ENCODE measurements at places on chromosomes 1 and 21.

- DNase-seq, result no peak
These were observed 187.5 kb upstream of the PLXNA2 start for GRCh38 chr1:208431721-208432120.

- no peak for DNase-seq
These were observed 47.5 kb downstream of the ROR1 start for GRCh38 chr1:63821091-63822005.

- DNase-seq, result no peak
These were observed 13.9 kb downstream of the AKR7A3 start for GRCh38 chr1:19274636-19275035.

GRCh38 chr1:39406533-39407450 lies 84.6 kb upstream of the BMP8A start:
- no peak for DNase-seq

GRCh38 chr1:167486090-167486824 lies 32.1 kb downstream of the CD247 start:
- no peak for DNase-seq

GRCh38 chr1:192061556-192061955 lies 96.7 kb upstream of the RGS18 start:
- DNase-seq, result no peak

DNA sequence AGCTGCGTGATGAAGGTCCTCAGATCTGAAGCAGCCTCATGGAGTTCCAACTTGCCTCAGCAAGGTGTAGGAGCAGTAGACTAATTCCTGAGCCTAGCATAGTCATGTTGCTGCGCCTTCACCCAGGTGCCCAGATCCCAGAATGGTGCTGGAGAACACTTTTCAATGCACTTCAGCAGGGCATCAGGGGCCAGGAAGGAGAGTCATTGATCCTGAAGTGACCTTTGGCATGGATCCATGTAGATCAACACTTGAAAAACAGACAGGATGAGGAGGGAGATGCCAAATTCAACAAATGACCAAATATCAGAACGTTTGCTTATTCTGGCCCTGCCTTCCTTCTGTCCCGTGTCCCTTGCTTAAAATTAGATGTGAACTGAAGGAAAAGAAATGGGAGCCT lies 91.9 kb downstream of the LEPR start:
- no peak for DNase-seq

- DNase-seq, result no peak
These were observed 1324.0 kb downstream of the AMY1C start for GRCh38 chr1:105073660-105074059.

DNA sequence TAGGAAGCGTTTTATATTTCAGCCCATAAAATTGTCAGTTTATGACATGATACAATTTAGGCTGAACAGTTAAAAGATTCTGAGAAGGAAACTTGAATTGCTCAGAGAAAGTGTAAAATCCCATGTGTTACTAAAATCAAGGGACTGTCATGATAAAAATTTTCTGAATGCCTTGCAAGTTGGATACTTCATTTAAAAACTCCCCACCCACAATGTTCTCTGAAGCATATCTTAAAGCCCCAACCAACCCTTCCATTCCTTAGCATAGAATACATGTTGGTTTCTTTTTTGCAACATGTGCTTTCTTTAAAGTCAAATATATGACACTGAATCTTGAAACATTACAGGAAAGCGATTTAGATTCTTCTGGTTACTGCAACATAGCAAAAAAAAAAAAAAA lies 97.4 kb downstream of the MRPL39 start:
- DNase-seq, result no peak

DNA sequence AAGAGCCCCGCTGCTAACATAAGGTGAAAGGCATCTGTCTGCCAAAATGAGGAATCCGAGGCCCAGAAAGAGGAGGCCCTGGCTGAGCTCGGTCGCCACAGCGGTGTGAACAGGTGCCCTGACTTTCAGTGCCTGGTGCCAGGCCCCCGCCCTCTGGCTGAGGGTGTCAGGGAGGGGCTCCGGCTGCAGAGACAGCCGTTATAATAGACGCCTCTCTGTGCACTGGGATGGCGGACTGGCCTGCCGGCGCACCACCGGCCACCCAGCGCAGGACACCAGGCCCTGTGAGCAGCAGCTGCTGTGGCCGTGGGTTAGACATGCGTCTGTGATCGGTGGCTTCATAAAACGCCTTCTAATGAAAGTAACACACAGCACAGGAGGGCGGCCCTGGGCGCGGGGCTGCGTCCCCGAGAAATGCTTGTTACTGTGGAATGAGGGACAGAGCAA lies 51.4 kb upstream of the ACTRT2 start:
- no peak for DNase-seq

DNA sequence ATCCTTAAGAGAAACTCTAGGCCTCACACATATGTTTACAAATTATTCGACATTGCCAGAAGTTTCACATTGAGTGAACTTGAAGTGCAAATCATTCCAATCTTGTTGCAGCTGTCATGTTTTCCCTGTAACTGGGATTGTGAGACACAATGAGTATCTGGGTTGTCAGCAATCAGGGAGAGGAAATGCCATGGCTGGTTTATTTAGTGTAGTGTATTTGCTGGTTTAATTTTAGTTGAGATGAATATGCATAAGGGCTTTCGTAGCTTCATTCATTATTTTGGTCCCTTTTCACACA lies 54.2 kb upstream of the USP1 start:
- no peak for DNase-seq

- no peak for DNase-seq
These were observed 182.5 kb upstream of the JUN start for GRCh38 chr1:58966103-58966916.

- DNase-seq, result no peak
These were observed 1095.0 kb upstream of the B3GALT2 start for GRCh38 chr1:194281376-194281775.

DNA sequence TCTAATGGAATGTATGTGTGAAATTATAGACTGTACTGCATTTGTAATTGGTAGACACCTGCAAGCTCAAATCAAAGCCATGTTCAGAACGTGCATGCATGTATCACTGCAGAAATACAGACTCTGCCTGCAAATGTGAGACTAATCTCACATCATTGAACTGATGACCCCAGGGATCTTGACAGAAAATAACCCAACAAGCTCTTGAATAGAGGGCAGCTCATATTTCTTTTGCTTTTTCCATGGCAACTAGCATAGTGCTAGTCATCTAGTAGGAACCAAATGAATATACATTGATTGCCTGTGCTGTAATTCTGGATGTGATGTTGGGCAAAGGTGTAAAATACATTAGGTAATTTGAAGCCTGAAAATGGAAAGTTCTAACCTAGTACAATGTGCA lies 62.4 kb downstream of the PTPRC start:
- DNase-seq, result peak; percentile 16

- no peak for DNase-seq
These were observed 62.1 kb downstream of the ST3GAL3 start for GRCh38 chr1:43769350-43769908.

DNA sequence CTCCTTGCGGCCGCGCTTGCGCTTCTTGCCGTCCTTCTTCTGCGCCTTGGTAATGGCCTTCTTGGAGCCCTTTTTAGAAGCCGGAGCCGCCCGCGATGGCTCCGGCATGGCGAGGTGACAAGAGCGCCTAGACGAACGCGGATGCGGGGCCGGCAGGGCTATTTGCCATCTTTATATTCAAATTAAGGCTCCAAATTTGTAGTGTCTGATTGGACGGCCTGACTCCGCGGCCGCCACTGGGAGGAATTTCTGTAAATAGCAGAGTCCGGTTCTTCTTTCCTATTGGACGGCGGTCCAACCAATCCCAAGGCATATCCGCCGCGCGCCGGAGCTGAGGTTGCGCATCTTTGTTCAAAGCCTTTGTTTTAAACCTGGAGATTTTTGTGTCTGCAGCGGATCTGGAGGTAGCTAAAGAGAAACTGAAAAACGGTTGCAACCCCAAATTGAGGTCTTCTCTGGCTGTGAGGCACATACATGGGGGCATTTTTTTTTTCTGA lies 22.6 kb upstream of the RNF187 start:
- no peak for DNase-seq

- no peak for DNase-seq
These were observed 15.8 kb upstream of the RNF223 start for GRCh38 chr1:1089731-1090423.

GRCh38 chr1:21764615-21765423 lies 18.1 kb downstream of the USP48 start:
- DNase-seq, result peak; percentile 92

DNA sequence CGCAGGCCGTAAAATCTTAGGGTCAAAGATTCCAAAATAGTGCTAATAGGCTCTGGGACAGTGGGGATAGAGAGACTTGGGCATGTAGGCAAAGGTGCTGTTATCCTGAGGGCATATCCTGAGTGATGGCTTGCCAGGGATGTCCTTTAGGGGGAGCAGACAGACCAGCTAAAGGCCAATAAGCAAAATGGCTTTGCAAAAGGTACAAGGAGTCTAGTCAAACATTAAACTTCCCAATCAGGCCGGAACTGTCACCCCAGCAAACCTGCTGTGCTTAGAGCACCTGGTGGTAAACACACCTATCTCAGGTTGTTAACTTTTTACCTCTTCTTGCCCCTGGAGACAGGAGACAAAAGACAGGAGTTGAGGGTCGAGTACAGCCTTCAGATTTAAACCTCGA lies 49.1 kb downstream of the TRABD2B start:
- no peak for DNase-seq

DNA sequence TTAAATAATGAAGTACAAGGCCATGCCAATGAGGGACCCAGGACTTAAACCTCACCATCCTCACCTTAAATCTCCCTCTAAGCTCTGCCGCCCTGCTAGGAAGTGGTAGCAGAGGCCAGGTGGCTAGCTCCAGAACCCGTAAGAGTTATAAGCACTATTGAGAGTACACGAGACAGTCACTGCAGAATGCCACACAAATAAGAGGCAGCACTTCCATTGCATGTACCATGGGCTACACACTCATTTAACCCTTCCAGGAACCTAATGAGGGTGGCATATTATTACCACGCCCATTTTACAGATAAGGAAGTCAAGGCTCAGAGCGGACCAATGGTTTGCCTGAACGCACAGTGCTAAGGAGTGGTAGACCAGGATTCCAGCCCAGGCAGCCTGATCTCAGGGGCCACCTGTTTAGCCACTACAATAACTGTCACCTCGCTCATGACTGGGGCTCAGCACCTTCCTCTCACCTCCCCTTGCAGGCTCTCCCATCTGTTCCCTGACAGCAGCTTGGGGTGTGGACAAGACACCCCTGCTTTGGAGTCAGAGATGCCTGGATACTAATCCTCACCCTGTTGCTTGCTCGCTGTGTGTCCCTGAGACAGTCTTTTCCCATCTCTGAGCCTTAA lies 54.8 kb upstream of the ID3 start:
- DNase-seq, result no peak

- no peak for DNase-seq
These were observed 45.6 kb upstream of the JAK1 start for GRCh38 chr1:65011983-65012382.

DNA sequence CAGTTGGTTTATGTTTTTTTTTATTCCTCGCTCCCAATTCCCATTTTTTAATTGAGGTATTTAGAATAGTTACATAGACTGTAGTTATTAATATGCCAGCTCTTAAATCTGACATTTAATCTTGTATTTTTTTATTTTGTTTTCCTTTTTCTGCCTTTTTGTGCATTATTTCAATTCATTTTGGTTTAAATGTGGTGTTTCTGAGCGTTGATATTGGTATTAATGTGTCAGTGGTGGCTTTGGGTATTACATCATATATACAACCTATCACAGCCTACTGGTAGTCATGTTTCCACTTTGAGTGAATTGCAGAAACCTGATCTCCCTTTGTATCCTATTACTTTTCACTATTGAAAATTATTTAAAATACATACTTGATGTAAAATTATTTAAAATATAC lies 1027.3 kb downstream of the KCNT2 start:
- no peak for DNase-seq

DNA sequence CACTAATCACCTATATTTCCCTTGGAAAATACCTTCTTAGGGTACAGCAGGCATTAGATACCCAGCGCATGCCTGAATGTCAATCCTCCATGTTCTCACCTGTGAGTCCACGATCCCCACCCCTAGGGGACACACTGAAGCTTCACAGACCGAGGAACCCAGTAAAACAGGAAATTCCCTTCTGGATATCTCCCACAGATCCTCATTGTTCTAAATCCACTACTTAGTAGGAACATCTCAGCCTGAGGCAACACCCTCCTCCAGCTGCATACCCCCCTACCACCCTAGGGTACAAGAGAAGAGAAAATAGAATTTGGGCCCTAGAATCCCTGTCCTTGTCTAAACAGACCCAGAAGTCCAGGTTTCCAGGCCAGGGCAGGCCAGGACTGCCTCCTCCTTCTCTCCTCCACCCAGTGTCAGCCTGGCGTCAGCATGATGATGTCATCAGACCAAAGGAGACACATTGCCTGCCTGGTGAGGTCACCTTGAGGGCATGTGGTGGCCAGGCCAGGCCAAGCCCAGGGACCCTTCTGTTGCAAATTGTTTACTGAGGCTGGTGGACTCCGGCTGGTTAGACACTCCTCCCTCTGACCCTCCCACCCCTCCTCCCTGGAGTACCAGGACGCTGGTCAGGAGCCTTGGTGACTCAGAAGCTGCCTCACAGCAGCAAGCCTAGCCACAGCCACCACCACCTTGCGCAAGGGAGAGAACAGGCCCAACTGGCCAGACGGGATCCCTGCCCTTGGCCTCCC lies 6.2 kb downstream of the NECTIN4 start:
- no peak for DNase-seq

GRCh38 chr1:159011751-159012150 lies 2.0 kb downstream of the IFI16 start:
- DNase-seq, result no peak

DNA sequence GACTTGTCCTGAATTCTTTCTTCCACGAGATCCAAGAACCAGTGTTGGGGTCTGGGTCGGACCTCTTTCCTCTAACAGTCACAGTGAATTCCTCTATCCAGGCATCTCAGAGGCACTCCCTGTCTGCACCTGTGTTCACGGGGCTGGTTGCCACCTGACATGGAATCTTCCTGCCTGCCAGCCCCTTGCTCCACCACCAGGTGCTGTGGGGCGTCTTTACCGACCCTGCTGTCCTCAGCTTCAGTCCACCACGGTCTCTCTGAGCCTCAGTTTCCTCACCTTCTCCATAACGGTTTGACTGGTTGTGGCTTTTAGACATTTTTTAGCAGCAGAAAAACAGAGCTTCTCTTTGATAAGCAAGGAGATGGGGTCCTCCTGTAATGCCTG lies 62.7 kb downstream of the SDC3 start:
- DNase-seq, result peak; percentile 28

GRCh38 chr21:25826652-25827051 lies 91.9 kb downstream of the GABPA start:
- DNase-seq, result no peak

GRCh38 chr21:44485796-44486195 lies 30.5 kb downstream of the LRRC3 start:
- no peak for DNase-seq

DNA sequence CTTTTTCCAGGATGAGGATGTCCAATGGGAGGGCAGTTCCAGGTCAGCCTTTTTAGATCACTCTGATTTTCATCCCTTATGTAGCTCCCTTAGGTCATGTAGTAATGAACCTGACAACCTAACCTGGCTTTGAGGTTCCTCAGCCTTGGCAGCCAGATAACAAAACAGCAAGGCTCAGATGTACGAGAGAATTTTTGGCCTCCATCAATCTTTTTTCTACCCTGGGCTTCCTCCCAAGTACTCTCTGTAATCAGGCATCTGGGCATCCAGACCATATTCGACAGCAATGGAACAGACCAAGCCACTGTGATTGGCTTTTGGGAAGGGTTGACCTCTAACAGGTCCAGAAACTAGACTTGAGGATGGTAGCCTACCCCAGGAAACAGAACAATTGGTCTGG lies 38.6 kb downstream of the KCNH1 start:
- no peak for DNase-seq

Data from HAP-1 (cell line).